ENCODE measurements at places on chromosomes 1 and 21.

DNA sequence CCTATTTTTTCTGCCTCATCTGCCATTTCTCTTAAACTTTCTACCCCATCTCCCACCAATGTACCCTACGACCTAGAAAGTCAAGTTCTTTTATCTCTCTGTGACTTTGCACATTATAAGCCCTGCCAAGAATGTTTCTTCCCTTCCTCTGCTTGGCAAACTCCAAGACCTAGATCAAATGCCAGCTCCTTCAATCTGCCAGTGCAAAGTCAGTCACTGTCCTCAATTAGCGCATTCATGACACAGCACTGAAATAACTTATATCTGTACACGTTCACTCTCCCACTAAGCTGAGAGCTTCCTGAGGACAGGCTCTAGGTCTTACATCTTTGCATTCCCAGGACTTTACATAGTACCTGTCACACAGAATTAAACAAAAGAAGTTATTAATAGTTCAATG is 21.4 kb upstream of the LSM10 start:
- DNase-seq, result no peak

- no peak for DNase-seq
Observed at GRCh38 chr1:93344886-93345632, 648 bp upstream of the DR1 start.

DNA sequence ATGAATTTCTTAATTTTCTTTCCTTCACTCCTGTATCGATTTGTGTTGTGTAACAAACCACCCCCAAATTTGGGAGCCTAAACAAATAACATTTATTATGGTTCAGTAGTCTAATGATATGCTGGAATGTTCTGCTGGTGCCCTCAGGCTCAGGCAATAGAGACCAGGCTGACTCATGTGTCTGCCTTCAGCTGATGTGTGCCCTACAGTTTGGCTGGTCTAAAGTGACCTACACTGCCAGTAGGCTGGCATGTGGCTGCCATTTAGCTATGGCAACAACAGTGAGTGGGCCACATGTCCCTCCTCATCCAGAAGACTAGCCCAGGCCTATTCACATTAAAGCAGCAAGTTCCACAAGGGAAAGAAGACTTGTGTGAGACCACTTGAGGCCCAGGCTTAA is 115.8 kb downstream of the PTPRC start:
- DNase-seq, result no peak

DNA sequence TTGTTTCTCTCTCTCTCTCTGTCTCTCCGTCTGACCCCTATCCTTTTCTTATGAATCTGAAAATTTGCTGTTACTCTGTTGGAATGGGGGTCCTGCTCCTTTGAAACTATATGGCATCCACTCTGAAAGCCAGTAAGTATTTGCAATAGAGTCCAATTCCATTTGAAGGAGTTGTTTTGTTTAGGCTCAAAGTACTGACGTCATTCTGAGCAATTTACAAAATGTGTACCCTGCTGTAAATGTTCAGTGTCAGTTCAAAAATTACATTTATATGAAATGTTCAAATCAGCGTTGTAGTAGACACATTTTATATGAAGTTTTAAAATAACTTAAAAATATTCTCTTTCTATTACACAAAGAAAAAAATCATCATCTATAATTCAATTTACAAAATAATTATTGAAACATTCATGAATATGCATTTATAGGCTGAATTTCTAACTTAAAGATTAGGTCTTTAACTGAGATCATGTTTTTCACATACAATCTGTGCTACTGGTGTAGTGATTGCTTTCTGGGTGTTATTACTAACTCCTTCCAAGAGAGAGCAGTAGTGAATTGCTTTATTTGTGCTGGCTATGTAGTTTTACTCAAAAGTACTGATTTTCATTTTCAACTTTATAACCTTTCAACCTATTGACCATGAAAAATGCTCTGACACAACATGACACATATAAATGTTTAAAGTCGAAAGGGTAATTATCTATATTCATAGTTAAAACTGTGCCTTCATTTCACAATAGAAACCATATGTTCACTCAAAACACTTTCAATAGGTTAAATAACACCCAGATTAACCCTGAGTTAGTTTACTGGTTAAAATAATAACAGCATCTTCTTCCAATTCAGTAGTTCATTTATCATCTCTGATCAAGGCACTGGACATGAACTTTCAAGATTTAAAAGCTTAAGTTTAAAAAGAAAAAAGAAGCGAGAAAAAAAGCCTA is 253.1 kb upstream of the ADGRL4 start:
- DNase-seq, result peak; percentile 21

DNA sequence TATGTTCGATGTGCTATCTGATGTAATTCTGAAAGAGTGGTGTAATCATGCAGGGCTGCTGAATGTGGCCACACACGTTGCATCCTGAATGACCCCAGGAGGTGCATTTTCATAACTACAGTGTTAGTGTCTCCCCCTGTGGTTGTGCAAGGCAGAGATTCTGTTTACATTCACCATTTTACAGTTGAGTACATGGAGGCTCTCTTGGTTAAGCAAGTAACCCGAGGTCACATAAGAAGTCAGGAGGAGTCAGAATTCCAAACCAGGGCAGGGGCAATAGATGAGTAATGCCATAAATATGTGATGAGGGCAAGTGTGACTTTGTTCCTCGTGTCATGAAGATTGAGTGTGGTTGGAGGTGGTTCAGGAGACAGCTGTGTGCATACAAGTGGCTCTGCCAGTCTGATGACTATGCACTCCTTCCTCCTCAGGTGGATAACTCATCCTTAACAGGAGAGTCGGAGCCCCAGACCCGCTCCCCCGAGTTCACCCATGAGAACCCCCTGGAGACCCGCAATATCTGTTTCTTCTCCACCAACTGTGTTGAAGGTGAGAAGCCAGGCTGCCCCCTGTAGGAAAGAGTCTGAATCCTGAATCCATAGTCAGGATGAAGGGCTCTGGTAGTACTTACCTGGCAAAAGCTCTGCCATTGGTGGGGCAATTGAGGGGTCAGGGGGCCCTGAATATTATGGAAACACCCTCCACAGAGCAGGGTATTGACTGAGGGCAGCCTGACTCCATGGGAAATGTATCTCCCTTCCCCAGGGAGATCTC is 9.3 kb downstream of the ATP1A2 start:
- DNase-seq, result no peak

DNA sequence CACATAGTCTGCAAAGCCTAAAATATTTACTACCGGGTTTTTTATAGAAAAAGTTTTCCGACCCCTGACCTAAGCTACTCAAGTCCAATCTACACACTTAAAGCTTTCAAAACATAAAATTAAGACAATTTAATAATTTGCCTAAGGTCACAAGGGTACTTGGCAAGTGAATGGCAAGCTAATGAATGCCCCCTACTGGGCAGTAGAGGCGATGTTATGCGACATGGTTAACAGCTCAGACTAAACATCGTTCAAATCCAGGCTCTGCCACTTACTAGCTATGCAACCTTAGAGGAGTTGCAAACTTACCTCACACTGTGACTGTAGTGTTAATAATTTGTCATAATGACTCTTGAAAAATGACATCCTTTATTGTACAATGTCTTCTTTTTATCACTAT is 317.2 kb upstream of the NFIA start:
- DNase-seq, result no peak

GRCh38 chr1:164423136-164423535 is 135.8 kb upstream of the PBX1 start:
- no peak for DNase-seq

DNA sequence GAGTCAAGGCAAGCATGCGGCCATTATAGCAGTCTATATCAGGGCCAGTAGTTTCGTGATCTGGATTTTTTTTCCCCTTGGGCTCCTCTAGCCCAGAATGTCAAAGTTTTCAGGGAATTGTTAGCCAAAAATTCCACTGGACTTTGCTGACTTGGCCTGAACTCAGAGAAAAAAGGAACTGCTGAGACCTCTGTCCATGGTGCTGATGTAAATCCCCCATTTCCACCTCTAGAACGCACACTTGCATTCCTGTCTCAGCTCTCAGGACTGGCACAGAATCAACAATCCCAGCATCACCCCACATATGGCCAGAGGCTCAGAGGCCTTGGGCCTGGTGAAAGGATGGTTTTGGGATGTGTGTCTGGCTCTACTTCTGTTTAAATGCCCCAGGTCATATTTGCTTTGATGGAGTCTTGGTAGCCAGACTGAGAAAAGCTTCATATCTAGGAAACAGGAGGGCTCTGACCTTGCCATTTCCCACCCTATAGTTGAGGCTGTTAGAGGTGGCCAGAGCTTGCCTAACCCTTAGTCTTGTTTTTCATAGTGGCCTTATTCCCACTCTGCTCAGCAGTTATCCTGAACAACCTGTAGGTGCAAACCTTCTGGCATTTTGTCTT is 16.9 kb upstream of the EFCAB14 start:
- DNase-seq, result no peak

- no peak for DNase-seq
Observed at GRCh38 chr1:31580513-31580870, 4.2 kb downstream of the TINAGL1 start.

GRCh38 chr1:65527707-65528503 is 107.4 kb downstream of the LEPR start:
- DNase-seq, result no peak

- no peak for DNase-seq
Observed at GRCh38 chr1:3478187-3478586, 23.7 kb downstream of the ARHGEF16 start.

GRCh38 chr1:168386492-168386891 is 105.8 kb downstream of the TBX19 start:
- no peak for DNase-seq

GRCh38 chr1:97926017-97926708 is 5.3 kb upstream of the DPYD start:
- DNase-seq, result no peak

- DNase-seq, result no peak
Observed at GRCh38 chr1:158185770-158186169, 5.1 kb downstream of the CD1D start.

GRCh38 chr1:20139776-20140612 is 871 bp downstream of the PLA2G2F start:
- no peak for DNase-seq

DNA sequence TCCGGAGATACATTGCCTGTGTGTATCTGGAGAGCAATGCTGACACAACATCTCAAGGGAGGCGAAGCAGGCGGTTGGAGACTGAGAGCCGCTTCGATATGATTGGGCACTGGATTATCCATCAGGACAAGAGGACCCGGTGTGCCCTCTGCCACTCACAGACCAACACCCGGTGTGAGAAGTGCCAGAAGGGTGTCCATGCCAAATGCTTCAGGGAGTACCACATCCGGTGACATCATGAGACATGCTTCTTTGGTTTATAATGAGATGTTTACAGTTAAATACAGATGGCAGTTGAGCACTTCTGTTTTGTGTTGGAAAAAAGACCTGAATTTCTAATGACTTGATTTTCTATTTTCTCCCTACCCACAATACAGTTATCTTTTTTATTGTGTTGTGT is 12.1 kb downstream of the PGBD2 start:
- DNase-seq, result no peak

DNA sequence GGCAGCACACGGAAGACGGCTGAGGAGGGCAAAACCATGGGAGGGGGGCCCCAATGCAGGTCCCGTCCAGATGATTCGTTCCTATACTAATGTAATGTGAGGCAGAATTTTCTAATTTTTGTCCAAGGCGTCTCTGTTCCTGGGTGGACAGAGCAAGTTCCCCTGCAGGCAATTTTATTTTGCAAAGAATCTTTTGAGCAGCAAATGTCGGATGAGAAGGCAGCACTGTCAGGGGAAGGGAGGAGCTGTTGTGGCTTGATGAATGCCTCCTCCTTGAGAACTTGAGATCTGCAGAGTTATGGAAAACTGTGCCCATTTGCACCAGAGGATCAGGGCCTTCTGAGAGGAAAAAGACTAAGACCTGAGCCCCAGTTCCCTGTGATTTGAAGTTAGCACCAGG is 17.3 kb downstream of the SLC1A7 start:
- no peak for DNase-seq

GRCh38 chr1:22851517-22851916 is 121.1 kb downstream of the LACTBL1 start:
- DNase-seq, result no peak

DNA sequence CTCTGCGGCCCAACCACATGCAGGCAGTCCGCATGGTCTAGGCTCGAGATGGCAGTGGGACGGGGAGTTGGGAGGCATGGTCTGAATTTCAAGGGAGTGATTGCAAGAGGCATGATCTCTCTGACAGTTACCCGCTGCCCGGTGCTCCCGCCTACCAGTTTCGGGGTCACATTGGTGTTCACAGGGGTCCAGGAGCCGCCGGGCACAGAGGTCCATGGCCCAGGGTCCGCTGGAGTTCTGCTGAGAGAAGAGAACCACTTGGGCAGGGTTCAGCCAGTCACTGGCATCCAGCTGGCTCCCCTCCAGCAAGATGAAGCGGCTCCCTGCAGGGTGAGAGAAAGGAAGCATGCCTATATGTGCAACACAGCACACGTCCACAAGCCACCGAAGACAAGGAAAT is 141.3 kb downstream of the ASTN1 start:
- no peak for DNase-seq

GRCh38 chr1:246724731-246725095 is 504 bp downstream of the SCCPDH start:
- peak; percentile 45 for DNase-seq

GRCh38 chr1:197394831-197395608 is 127.0 kb downstream of the CRB1 start:
- no peak for DNase-seq

GRCh38 chr1:59237900-59238299 is 59.0 kb upstream of the FGGY start:
- no peak for DNase-seq

DNA sequence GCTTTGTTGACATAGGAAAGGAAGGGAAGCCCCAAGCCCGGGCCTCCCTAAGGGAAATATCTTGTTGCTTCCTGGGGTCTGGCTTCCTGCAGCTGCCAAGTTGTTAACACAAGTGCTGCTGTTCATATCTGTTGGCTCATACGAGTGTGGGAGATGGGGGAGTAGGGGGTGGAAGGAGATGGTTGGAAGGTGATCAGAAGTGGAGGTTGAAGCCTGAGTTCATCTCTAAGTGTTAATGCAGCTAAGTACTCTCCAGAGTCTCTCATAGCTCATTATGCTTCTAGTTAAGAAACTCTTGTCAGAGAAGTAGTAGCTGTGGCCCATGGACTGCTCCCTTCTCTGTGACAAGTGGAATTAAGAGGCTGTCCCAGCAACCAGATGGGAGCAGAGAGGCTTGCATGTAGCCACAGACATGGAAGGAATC is 319.2 kb upstream of the SPAG17 start:
- no peak for DNase-seq

- no peak for DNase-seq
Observed at GRCh38 chr1:218660678-218661053, 315.5 kb downstream of the TGFB2 start.

- no peak for DNase-seq
Observed at GRCh38 chr1:156108664-156109241, 5.8 kb upstream of the LMNA start.

GRCh38 chr1:189686288-189686687 is 791.4 kb downstream of the BRINP3 start:
- no peak for DNase-seq

DNA sequence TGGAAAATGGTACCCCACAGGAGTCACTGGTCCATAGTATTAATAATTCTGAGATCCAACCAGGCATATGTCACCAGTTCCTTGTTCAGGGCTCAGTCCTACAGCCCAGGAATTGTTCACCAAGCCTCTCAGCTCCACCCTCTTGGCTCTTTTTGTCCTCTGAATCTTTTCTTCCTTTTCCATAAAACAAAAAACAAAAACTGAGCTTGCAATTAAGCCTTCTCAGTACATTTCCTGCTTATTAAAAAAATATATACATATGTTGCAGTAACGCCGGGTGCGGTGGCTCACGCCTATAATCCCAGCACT is 23.4 kb upstream of the KIF1B start:
- no peak for DNase-seq

- no peak for DNase-seq
Observed at GRCh38 chr1:180945151-180945550, 32.5 kb downstream of the KIAA1614 start.

- no peak for DNase-seq
Observed at GRCh38 chr21:44880405-44881197, 7.1 kb upstream of the PTTG1IP start.

- DNase-seq, result no peak
Observed at GRCh38 chr1:39268112-39268581, 63.7 kb downstream of the MACF1 start.
